ENCODE measurements at places on chromosomes 2 and 18.

DNA sequence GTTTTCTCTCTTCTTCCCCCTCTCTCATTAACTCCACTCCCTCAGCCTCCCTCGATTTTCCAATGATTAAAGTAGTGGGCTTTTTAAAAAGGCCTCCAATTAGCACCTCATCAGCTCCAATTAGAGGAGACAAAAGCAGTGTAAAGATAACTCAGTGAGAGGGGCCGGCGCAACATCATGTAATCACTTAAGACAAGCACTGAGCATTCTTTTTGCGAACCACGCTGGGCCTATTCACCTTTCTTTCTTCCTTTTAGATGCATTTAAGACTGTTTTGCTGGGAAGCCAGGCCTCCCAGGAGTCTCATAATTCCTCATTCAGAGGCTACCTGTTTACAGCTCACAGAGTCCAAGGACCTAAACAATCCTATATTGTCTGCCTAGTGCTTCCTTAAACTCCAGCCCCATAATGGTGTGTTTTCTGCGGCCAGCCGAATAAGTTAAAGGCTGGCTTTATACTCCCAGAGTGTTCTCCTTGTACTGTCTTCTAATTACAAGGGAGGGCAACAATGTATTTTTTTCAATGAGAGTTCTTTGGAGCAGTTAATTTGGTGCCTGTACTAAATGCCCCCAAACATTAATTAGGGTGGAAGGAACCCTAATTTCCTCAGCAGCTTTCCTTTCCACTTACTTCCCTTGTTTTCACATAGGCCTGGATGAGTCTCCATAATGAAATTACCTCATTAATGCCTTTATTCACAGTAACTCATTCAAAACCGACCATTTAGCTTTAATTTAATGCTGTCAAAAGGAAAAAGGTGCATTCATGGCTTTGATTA lies 28.0 kb upstream of the LMAN1 start:
- no peaks in the 10 kb centered on the region for H3K36me3 ChIP-seq
- H3K27me3 ChIP-seq = no peaks in the 10 kb centered on the region
- H3K4me3 ChIP-seq = no peak overlapping the region
- H3K27ac ChIP-seq = no peak overlapping the region
- DNase-seq = no peak
- no peaks in the 10 kb centered on the region for H3K4me1 ChIP-seq

DNA sequence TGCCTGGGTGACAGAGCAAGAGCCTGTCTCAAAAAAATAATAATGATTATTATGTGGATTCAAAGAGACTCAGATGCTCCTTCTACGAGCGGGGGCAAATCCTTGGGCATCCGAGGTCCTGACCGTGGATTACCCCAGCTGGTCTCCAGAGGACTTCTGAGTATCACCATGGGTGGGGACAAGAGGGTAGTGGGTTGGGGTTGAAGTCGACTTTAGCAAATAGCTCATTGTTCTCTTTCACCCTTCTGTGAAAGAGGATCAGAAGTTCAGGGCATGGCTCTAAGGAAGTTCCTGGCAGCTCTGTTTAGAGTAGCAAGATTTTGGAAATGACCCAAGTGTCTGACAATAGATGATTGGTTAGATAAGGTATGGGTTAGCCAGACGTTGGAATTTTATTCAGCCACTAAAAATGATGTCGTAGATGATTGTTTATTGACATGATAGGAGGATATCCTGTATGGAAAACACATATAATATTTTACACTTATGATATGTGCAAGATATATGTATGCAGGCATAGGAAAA lies 59.0 kb upstream of the SPRED2 start:
- H3K36me3 ChIP-seq = no peaks in the 10 kb centered on the region
- H3K4me1 ChIP-seq = no peaks in the 10 kb centered on the region
- no peak for DNase-seq
- H3K27me3 ChIP-seq = no peaks in the 10 kb centered on the region

DNA sequence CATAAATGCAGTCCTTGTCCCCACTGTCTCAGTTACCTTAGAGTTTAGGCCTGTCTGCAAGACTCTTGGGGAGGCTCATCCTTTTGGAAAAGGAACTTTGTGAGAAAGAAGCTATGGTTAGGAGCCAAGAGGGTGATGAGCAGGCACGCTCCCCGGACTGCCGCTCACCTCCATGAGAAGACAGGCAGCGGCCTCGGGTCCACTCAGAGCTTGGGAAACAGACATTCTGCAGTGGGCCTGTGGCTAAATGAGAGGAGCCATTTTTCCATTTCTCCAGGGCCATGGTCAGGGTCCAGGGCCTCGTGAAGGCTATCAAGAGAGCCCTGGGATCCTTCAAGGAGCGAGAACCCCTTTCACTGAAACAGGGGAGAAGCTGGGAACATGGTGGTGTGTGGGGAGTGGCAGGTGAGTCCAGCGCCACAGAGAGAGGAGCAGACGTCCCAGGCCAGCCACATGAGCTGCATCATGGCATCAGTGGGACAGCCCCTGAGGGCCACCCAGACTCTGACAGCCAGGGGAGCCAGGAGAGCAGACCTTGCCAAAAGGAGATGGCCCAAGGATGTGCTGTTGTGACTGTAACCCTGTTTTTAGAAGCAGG lies 4.0 kb upstream of the TEX51 start:
- H3K27ac ChIP-seq = no peak overlapping the region
- DNase-seq = peak; percentile 3
- H3K4me3 ChIP-seq = no peak overlapping the region

GRCh38 chr2:179255129-179255528 lies 9.5 kb downstream of the SESTD1 start:
- peaks cover 24% of the 10 kb centered on the region for H3K4me1 ChIP-seq
- no peak overlapping the region for H3K4me3 ChIP-seq
- no peaks in the 10 kb centered on the region for H3K36me3 ChIP-seq
- no peaks in the 10 kb centered on the region for H3K27me3 ChIP-seq
- H3K27ac ChIP-seq = no peak overlapping the region
- no peak for DNase-seq

- no peaks in the 10 kb centered on the region for H3K36me3 ChIP-seq
- peak overlapping the region; percentile 57 for H3K4me3 ChIP-seq
- H3K27me3 ChIP-seq = peaks cover 56% of the 10 kb centered on the region
- no peak for DNase-seq
- H3K27ac ChIP-seq = peak overlapping the region; percentile 58
These were observed 222.6 kb downstream of the INSIG2 start for GRCh38 chr2:118310681-118311429.

GRCh38 chr2:31992934-31993333 lies 17.9 kb downstream of the MEMO1 start:
- H3K4me1 ChIP-seq = no peaks in the 10 kb centered on the region
- H3K4me3 ChIP-seq = no peak overlapping the region
- DNase-seq = no peak
- H3K27me3 ChIP-seq = no peaks in the 10 kb centered on the region

- no peak overlapping the region for H3K27ac ChIP-seq
- no peaks in the 10 kb centered on the region for H3K36me3 ChIP-seq
- H3K4me3 ChIP-seq = no peak overlapping the region
These were observed 7.1 kb upstream of the NABP1 start for GRCh38 chr2:191670787-191671186.

DNA sequence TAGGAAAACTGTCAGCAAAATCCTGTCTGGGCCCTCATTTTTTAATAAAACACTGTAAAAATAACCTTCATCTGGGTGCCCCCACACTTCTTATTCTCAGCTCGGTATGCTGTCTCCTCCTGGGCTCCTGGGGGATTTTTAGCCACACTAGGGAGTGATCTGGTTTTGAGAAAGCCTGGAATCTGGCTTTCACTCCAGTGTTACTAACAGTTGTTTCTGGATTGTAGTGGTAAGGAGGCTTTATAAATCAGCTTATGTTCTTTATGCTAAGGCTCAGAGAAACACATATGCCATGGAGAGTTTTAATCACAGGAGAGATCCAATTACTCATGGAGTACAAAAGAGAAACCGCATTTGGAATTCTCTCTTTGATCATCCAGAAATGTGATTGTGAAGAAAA lies 744.3 kb upstream of the SOX11 start:
- H3K4me1 ChIP-seq = no peaks in the 10 kb centered on the region
- no peaks in the 10 kb centered on the region for H3K27me3 ChIP-seq
- no peaks in the 10 kb centered on the region for H3K36me3 ChIP-seq

GRCh38 chr2:166331468-166331867 lies 44.3 kb downstream of the SCN9A start:
- H3K36me3 ChIP-seq = no peaks in the 10 kb centered on the region
- no peaks in the 10 kb centered on the region for H3K4me1 ChIP-seq
- H3K27ac ChIP-seq = no peak overlapping the region
- no peaks in the 10 kb centered on the region for H3K27me3 ChIP-seq
- H3K4me3 ChIP-seq = no peak overlapping the region

GRCh38 chr2:6574121-6574520 lies 291.6 kb downstream of the CMPK2 start:
- H3K27me3 ChIP-seq = no peaks in the 10 kb centered on the region
- no peak overlapping the region for H3K27ac ChIP-seq
- no peak for DNase-seq
- H3K4me3 ChIP-seq = no peak overlapping the region

DNA sequence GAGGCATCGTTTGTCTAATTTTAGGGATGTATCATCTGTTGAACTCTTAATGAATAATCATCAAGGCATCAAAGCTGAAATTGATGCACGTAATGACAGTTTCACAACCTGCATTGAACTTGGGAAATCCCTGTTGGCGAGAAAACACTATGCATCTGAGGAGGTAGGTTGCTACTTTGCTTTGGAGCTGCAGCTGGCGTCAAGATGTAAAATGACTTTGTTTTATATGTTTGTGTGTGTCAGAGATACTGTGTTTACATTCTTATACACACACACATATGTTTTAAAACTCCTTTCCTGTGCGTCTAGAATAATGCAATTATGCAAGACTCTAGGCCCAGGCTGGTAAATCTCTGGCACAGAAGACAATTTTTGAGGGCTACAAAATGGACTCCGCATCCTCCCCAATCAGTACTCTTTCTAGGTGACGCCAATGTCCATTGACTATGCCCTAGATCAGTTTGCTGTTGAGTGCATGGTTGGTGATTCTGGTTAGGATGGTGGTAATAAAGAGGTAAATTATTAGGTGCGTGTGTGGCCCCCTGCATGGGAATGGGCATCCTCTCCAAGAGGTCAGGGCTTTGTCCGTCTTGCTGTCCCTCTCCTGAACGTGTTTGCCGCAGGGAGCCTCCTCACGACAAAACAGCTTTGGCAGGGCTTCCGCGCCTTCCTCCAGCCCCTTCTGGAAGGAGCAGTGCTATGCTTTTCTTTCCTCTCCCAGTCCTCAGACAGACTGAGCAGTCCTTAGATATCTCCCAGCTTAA lies 68.2 kb upstream of the EML6 start:
- H3K4me3 ChIP-seq = no peak overlapping the region
- DNase-seq = no peak
- H3K4me1 ChIP-seq = peaks cover 6% of the 10 kb centered on the region
- no peaks in the 10 kb centered on the region for H3K27me3 ChIP-seq
- no peak overlapping the region for H3K27ac ChIP-seq

GRCh38 chr2:45726188-45726587 lies 74.7 kb downstream of the PRKCE start:
- H3K27ac ChIP-seq = no peak overlapping the region
- no peak overlapping the region for H3K4me3 ChIP-seq
- no peaks in the 10 kb centered on the region for H3K27me3 ChIP-seq
- DNase-seq = no peak
- no peaks in the 10 kb centered on the region for H3K36me3 ChIP-seq

GRCh38 chr18:47036298-47036874 lies 965 bp upstream of the ELOA2 start:
- H3K36me3 ChIP-seq = no peaks in the 10 kb centered on the region
- H3K4me1 ChIP-seq = no peaks in the 10 kb centered on the region
- no peaks in the 10 kb centered on the region for H3K27me3 ChIP-seq
- H3K4me3 ChIP-seq = no peak overlapping the region
- H3K27ac ChIP-seq = no peak overlapping the region
- no peak for DNase-seq

DNA sequence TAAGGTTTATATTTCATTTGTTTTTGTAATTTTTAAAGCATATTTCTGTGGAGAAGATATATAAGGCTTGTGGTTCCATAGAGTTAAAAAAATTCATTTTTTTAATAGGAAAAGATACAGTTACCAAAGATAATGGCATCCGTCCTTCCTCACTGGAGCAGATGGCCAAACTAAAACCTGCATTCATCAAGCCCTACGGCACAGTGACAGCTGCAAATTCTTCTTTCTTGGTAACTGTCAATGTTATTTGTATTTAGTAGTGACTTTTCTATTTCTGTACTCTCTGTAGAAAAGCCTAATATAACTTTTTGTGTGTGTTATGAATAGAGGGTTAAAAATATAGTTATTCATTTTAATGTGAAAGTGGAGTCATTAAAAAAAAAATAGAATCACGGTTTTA lies 35.1 kb downstream of the HADHB start:
- no peak for DNase-seq
- peaks cover 3% of the 10 kb centered on the region for H3K4me1 ChIP-seq
- no peak overlapping the region for H3K4me3 ChIP-seq
- no peaks in the 10 kb centered on the region for H3K27me3 ChIP-seq
- peaks cover 98% of the 10 kb centered on the region for H3K36me3 ChIP-seq
- no peak overlapping the region for H3K27ac ChIP-seq

- no peaks in the 10 kb centered on the region for H3K4me1 ChIP-seq
- H3K27me3 ChIP-seq = no peaks in the 10 kb centered on the region
- no peaks in the 10 kb centered on the region for H3K36me3 ChIP-seq
- no peak overlapping the region for H3K27ac ChIP-seq
- DNase-seq = no peak
These were observed 113.8 kb upstream of the NRXN1 start for GRCh38 chr2:51145761-51146160.

- no peak for DNase-seq
- no peak overlapping the region for H3K4me3 ChIP-seq
- H3K27me3 ChIP-seq = no peaks in the 10 kb centered on the region
- H3K4me1 ChIP-seq = no peaks in the 10 kb centered on the region
These were observed 12.0 kb upstream of the DGUOK start for GRCh38 chr2:73914667-73915066.

GRCh38 chr2:172908275-172908674 lies 167.4 kb upstream of the MAP3K20 start:
- DNase-seq = no peak
- no peaks in the 10 kb centered on the region for H3K27me3 ChIP-seq
- H3K36me3 ChIP-seq = no peaks in the 10 kb centered on the region
- no peaks in the 10 kb centered on the region for H3K4me1 ChIP-seq
- no peak overlapping the region for H3K4me3 ChIP-seq

DNA sequence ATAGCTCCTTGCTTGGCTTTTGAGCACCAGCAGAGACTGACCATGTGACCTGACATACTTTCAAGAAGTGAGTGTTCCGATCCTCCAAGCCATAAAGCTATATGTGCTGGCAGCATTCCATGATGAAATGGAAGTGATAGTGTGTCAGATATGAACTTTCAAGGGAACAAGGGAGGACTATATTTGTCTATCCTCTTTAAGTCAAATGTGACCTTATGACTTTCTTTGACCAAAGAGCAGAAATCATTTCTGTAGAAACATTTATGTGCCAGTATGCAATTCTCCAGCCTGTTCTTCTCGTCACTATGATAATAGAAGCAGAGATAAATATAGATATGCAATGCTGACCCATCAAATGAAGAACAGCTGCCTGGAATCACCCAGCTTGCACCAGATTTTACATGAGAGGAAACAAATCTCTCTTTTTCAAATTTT lies 14.4 kb downstream of the HYCC2 start:
- H3K4me1 ChIP-seq = peaks cover 23% of the 10 kb centered on the region
- H3K27ac ChIP-seq = no peak overlapping the region
- H3K27me3 ChIP-seq = no peaks in the 10 kb centered on the region
- H3K36me3 ChIP-seq = peaks cover 26% of the 10 kb centered on the region
- DNase-seq = no peak
- no peak overlapping the region for H3K4me3 ChIP-seq
